ENCODE measurements at places on chromosomes 11 and 22.

GRCh38 chr22:46673662-46674236 lies 53.6 kb downstream of the GRAMD4 start:
- peak; percentile 19 for DNase-seq

- no peak for DNase-seq
These were observed 895 bp upstream of the DAGLA start for GRCh38 chr11:61679296-61679695.

DNA sequence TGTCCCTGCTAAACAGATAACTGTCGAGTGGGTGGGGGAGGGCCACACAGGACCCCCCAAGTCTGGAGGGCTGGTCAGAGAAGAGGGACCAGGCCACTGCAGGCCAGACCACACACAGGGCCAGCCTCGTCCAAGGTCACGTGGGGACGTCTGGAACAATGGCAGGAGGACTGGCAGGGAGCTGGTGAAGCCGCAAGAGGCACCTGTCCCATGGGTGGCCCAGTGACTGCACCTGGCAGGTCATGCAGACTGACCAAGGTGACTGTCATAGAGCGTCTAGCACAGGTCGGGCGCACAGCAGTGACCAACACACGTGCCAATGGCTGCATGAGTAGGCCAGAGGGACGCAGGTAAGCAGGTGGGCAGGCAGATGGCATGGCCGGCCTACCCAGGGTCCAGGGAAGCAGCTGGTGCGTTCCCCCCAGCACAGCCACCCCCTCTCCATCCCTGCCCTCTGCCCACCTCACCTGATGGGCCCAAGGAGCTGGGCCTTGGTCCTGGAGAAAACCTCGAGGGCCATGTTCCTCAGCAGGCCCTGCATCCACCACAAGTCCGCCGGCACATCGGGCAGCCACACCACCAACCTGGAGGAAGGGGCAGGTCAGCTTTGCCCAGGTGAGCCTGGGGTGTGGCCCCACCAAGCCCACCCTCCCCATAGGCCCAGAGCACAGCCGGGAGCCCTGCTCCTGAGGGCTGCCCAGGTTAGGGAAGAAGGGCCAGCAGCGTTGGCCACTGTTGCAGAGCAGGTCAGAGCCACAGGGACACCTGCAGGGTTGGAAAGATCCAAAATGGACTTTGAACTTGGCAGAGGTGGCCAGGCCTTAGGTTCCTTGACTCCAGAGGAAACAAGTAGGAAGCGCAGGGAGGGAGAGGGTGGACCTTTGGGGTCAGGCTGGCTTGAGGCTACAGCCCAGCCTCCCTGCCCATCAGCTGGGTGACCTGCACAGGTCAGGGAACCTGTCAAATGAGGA lies 10.4 kb downstream of the PNPLA5 start:
- no peak for DNase-seq

GRCh38 chr11:105991888-105992287 lies 30.2 kb downstream of the MSANTD4 start:
- DNase-seq = no peak

- no peak for DNase-seq
These were observed 28.5 kb downstream of the IMMP1L start for GRCh38 chr11:31480930-31481329.

Data from CD4-positive, alpha-beta T cell treated with Interleukin-4 for 1 hour (primary cell).